ENCODE measurements at places on chromosomes 3 and 15. TPM values are rescaled to one million over a fixed set of nuclear protein-coding genes. Genes with fewer than 3 reads are reported as not detected.

DNA sequence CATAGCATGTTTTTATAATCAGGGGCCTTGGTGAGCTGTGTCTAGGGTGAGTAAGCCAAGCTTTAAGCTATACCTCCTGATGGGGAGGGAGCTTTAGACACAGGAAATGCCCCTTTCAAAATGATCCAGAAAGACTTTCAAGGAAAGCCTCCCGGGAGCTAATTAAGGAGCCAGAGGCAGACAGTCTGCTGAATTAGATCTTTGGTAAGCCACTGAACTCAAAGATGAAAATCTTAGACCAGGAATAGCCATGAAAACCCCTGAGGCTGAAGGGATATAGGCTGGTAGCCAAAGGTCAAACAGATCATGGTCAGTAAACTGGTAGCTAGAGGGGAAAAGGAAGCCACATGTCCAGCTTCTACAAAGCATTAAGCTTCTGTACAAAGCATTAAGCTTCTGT lies 42.7 kb upstream of the GAP43 start:
- H3K27me3 ChIP-seq = no peaks in the 10 kb centered on the region
- H3K27ac ChIP-seq = no peak overlapping the region
- no peak overlapping the region for H3K4me3 ChIP-seq
- no peak for DNase-seq
- no peaks in the 10 kb centered on the region for H3K36me3 ChIP-seq
- no peaks in the 10 kb centered on the region for H3K4me1 ChIP-seq

DNA sequence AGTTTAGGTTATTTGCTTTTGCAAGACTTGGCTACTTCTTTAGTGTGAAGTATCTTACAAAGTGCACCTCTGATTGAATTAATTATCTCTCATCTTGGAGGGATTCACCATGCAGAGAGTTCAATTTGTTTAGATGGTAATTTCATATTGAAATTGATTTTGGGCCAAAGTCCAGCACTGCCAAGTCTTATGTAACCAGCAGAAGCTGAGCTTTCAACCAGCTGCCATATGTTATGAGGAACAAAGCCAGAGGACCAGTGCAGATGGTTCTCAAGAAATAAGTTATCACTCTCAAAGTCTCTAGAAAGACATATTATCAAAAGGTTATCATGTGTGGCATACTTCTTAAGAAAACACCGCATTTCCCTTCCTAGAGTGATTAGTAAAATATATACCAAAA lies 29.0 kb downstream of the ABHD6 start:
- DNase-seq = no peak
- no peaks in the 10 kb centered on the region for H3K4me1 ChIP-seq

- no peaks in the 10 kb centered on the region for H3K36me3 ChIP-seq
- no peak for DNase-seq
- no peaks in the 10 kb centered on the region for H3K4me1 ChIP-seq
- H3K27ac ChIP-seq = no peak overlapping the region
Measured at GRCh38 chr3:40329071-40329470, 19.6 kb downstream of the EIF1B start.

DNA sequence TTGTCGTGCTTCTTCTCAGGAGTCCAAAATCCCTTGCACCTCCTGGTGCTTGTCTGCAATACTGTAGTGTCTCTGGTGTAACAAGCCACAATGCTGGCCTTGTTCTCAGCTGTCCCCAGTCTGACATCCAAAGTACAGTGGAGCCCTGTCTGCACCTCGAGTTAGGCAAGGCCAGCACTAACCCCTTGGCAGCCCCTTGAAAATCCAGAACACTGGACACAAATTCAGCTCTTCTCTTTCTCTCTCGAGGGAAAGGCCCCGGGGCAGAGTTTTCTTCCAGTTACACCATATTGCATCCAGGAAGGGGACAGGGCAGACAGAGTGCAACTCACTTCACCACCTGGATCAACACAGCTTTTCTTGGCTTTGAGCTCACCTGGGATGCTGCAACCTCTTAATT lies 91.3 kb upstream of the ATP10A start:
- H3K27me3 ChIP-seq = no peaks in the 10 kb centered on the region
- H3K4me3 ChIP-seq = no peak overlapping the region
- no peak for DNase-seq
- no peak overlapping the region for H3K27ac ChIP-seq
- no peaks in the 10 kb centered on the region for H3K4me1 ChIP-seq

DNA sequence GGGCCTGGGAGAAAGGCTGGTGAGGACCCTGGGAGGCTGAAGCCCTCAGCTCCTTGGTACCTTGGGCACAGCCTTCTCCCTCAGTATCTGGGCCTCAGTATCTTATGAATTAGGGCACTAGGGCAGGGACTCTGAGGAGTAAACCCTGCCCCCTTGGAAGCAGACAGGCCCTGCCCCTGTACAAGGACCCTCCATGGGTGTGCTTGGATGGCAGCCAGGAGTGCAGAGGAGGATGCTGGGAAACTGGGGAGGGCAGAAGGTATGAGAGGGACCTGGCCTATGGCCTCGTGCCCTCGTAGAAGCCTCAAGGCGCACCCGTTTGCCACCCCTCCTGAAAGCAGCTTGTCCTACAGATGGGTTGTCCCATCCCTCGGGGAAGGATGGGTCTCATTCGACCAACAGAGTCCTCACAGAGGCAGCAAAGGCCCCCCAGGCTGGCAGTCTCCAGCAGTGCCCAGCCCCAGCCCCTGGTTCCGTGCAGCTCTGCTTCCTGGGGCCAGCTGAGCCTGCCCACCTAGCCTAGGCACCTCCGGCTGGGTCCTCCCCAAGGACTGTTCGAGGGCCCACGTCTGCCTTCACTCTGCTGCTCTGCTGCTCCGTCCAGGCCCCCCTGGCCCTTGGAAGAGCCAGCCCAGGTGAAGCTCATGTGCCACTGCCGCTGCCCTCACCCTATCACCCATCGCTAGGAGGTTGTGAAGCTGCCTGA lies 15.3 kb upstream of the SEMA3F start:
- H3K4me1 ChIP-seq = peaks cover 9% of the 10 kb centered on the region
- H3K4me3 ChIP-seq = no peak overlapping the region
- H3K36me3 ChIP-seq = no peaks in the 10 kb centered on the region
- no peak overlapping the region for H3K27ac ChIP-seq
- no peak for DNase-seq
- H3K27me3 ChIP-seq = no peaks in the 10 kb centered on the region

DNA sequence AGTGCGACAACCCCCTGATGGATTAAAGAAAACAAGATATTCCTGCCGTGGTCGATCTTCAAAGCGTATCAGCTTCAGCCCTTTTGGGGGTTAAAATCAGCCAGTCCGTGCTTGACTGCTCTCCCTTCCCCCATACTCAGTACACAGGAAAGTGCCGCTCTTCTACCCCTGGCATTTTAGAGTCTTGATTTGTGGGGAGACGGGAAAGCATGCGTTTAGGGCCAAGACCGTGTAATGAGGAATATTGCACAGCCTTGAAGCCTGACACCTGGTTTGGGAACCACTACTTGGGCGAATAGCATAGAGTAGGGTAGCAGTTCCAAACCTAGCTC lies 540 bp upstream of the EDC3 start:
- peaks cover 16% of the 10 kb centered on the region for H3K4me1 ChIP-seq
- H3K4me3 ChIP-seq = peak overlapping the region; percentile 78
- DNase-seq = no peak

DNA sequence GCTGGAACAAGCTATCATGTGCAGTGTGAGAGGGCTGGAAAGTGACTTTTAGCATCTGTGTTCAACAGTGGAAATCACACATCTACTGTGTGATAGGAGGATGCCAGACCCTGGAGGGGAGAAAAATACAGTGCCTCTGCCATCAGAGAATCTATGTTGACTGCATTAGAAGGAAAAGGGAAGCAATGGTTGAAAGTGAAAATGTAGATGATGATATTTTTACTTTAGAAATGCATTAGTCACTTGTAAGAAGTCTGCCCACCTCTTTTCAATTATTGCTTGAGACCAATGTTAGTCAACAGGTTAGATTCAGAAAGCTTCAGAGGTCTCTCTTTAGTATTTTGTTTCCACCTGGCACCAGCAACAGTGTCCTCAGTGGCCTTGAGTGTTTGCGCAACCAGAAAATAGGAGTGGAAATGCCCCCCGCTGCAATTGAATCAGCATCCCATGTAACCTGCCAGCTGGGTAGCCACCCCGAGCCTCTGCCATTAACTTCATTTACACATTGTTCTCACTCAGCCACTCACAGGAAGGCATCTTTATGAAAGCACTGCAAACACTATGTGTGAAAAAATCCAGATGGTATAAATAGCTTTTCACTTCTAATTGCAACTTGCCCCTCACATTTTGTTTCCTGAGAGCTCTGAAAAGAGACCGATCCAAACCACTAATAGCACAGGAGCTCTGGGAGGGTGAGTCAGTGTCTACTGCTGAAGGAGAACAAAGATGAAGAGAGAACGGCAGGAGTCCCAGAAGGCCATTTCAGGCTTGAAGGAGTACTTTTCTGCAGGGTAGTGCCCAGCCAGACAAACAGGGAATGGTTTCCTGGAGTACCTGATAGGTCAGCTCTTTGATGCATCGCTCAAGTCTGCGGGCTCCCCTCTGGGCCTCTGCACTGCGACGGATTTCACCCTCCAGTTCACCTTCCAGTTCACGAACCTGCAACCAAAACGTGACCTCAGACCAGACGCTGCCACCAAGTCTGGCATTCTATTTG lies 92.1 kb downstream of the HHLA2 start:
- H3K4me1 ChIP-seq = no peaks in the 10 kb centered on the region
- no peak overlapping the region for H3K4me3 ChIP-seq
- no peak overlapping the region for H3K27ac ChIP-seq
- DNase-seq = no peak
- no peaks in the 10 kb centered on the region for H3K27me3 ChIP-seq

GRCh38 chr3:50221411-50222168 lies 14.4 kb upstream of the GNAI2 start:
- H3K27me3 ChIP-seq = no peaks in the 10 kb centered on the region
- H3K36me3 ChIP-seq = no peaks in the 10 kb centered on the region
- DNase-seq = no peak
- no peak overlapping the region for H3K4me3 ChIP-seq
- H3K4me1 ChIP-seq = peaks cover 22% of the 10 kb centered on the region

DNA sequence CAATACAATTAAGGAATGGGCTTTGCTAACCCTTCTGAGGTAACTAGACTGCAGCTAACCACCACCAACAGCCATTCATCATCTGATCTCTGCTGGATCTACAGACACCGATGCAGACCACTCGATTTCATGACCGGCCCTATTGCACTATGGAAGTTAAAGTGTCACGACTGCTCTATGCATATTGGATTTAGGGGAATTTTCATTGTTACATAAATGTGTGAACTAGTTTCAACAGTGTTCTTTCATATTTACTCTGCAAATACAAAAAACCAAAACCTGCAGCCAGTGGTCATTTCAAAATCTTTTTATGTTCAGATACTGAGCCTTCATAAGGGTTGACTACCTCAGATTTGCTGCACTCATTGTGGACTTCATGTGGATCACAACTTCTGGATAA lies 14.5 kb downstream of the CDV3 start:
- no peak for DNase-seq
- H3K27ac ChIP-seq = no peak overlapping the region
- H3K4me3 ChIP-seq = no peak overlapping the region
- peaks cover 65% of the 10 kb centered on the region for H3K36me3 ChIP-seq
- H3K27me3 ChIP-seq = no peaks in the 10 kb centered on the region

DNA sequence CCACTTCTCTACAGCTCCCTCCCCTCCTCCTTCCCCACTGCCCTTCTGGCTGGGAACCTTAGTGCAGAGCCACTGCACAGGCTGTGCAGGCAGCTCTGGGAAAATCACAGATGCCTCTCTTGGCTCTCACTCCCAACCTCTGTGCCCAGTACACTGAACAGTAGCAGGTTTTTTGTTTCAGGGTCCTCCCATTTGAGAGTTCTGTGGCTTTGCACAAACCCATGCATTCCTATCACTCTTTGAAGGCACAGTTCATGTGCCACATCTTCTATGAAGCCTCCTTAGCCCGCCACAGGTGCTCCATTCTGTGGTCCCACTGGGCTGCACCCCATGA lies 103.9 kb downstream of the SNRK start:
- H3K36me3 ChIP-seq = no peaks in the 10 kb centered on the region
- peaks cover 64% of the 10 kb centered on the region for H3K4me1 ChIP-seq
- no peak for DNase-seq
- H3K4me3 ChIP-seq = peak overlapping the region; percentile 1
- peak overlapping the region; percentile 83 for H3K27ac ChIP-seq

- H3K4me3 ChIP-seq = peak overlapping the region; percentile 16
- H3K27me3 ChIP-seq = no peaks in the 10 kb centered on the region
- peak overlapping the region; percentile 54 for H3K27ac ChIP-seq
- no peaks in the 10 kb centered on the region for H3K36me3 ChIP-seq
Measured at GRCh38 chr3:11624161-11624560, 19.6 kb downstream of the VGLL4 start.

DNA sequence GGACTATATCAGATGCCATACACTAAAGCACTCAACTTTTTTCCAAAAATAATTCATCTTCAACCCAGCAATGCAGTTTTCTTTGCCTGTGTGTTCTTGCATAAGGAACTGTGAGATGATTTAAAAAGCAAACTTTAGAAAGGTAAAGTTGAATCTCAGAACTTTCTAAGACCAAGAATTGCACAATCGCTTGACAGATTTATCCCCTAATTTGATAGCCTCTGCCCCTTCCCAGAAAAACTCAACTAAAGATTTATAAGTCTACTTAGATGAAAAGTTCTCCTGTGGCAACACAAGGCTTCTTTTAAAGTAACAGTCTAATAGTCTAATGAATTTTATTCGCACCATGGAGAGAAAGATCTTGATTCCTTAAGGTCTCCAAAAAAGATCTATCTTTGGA lies 259.3 kb downstream of the MAGI1 start:
- H3K4me1 ChIP-seq = no peaks in the 10 kb centered on the region
- H3K36me3 ChIP-seq = no peaks in the 10 kb centered on the region
- H3K27me3 ChIP-seq = no peaks in the 10 kb centered on the region
- no peak overlapping the region for H3K4me3 ChIP-seq
- H3K27ac ChIP-seq = no peak overlapping the region
- DNase-seq = no peak

GRCh38 chr3:50890688-50891344 lies 216.1 kb downstream of the DOCK3 start:
- no peak for DNase-seq
- no peaks in the 10 kb centered on the region for H3K36me3 ChIP-seq
- H3K4me1 ChIP-seq = no peaks in the 10 kb centered on the region
- no peaks in the 10 kb centered on the region for H3K27me3 ChIP-seq

- no peaks in the 10 kb centered on the region for H3K27me3 ChIP-seq
- H3K4me1 ChIP-seq = no peaks in the 10 kb centered on the region
- H3K27ac ChIP-seq = no peak overlapping the region
- DNase-seq = no peak
- peaks cover 36% of the 10 kb centered on the region for H3K36me3 ChIP-seq
Measured at GRCh38 chr3:33578325-33579177, 138.3 kb upstream of the UBP1 start.

DNA sequence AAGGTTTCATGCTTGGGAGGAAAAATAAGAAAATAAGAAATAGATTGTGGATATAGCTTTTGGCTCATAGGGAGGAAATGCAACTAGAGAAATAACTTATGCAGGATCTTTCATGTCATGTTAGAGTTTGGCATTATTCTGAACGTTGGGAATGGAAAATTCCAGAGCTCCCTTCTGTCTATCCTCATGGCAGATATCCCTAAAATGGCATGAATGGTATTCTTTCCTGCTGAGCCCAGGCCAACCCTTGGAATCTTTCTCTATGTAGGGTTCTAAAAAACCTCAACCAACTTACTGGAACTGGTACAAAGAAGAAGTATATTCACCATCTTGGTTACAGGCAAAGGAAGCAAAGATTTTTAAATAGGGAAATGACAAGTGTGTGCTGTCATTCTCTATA lies 212.5 kb downstream of the CHST2 start:
- no peaks in the 10 kb centered on the region for H3K4me1 ChIP-seq
- no peak overlapping the region for H3K4me3 ChIP-seq
- H3K36me3 ChIP-seq = no peaks in the 10 kb centered on the region
- DNase-seq = no peak
- H3K27me3 ChIP-seq = no peaks in the 10 kb centered on the region

The RHOV gene
- 0.36 TPM for total RNA-seq

The DNASE1L3 gene
- 0.80 TPM for total RNA-seq

The WDR72 gene
- not detected for total RNA-seq

The ADAMTS17 gene
- 9.9 TPM for total RNA-seq

The GOLGA8S gene
- total RNA-seq = 0.14 TPM

The C3orf52 gene
- total RNA-seq = 2.7 TPM

The ERICH6 gene
- total RNA-seq = not detected

The CMTM7 gene
- 35.2 TPM for total RNA-seq
